ENCODE measurements at places on chromosomes 13 and 19.

DNA sequence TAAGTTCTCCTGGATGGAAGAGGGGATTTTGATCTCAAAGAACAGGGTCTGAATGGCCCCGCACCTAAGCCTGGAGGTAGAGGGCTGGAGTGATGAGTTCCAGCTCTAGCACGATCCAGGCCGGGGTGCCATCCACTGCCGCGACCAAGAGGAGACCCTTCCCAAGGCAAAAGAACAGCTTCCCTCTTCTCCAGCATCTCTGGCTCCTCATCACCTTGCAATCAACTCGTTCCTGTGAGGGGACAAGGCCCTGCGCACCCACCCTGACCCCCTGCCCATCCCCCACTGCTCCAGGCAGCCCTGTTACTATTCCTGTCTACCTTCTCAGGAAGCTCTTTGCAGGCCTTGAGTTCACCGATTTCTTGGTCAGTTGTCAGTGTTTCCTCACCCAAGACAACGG, 17.8 kb downstream of the COL4A1 start:
- no peak for DNase-seq
- H3K4me3 ChIP-seq: no peak overlapping the region
- no peaks in the 10 kb centered on the region for H3K27me3 ChIP-seq
- no peak overlapping the region for H3K27ac ChIP-seq

- H3K27me3 ChIP-seq: no peaks in the 10 kb centered on the region
- DNase-seq: no peak
Observed at GRCh38 chr19:46967578-46968032, 52.0 kb upstream of the NPAS1 start.

DNA sequence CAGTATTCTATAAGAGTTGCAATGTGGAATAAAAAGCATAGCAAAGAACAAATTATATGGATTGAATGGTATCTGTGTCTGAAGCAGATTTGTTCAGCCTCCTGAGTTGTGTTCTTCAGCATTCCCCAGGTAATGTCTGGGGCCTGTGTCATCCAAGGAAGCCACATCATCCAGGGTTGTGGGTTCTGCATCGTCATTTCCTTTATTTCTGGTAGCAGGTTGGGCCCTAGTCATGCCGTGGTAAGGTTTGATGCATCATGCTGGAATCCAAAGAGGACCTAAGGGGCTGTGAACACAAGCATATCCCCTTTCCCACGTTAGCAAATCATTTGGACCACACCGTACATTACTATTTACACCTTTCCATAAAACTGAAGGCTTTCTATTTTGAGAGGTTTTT, 131.0 kb upstream of the ZNF91 start:
- H3K27me3 ChIP-seq: no peaks in the 10 kb centered on the region
- no peak for DNase-seq
- H3K4me3 ChIP-seq: no peak overlapping the region
- H3K36me3 ChIP-seq: no peaks in the 10 kb centered on the region
- H3K4me1 ChIP-seq: no peaks in the 10 kb centered on the region
- no peak overlapping the region for H3K27ac ChIP-seq

GRCh38 chr19:12790628-12791344, 500 bp upstream of the JUNB start:
- DNase-seq: no peak
- H3K27me3 ChIP-seq: peaks cover 3% of the 10 kb centered on the region
- peak overlapping the region; percentile 60 for H3K4me3 ChIP-seq
- H3K36me3 ChIP-seq: no peaks in the 10 kb centered on the region
- no peak overlapping the region for H3K27ac ChIP-seq
- H3K4me1 ChIP-seq: peaks cover 21% of the 10 kb centered on the region

DNA sequence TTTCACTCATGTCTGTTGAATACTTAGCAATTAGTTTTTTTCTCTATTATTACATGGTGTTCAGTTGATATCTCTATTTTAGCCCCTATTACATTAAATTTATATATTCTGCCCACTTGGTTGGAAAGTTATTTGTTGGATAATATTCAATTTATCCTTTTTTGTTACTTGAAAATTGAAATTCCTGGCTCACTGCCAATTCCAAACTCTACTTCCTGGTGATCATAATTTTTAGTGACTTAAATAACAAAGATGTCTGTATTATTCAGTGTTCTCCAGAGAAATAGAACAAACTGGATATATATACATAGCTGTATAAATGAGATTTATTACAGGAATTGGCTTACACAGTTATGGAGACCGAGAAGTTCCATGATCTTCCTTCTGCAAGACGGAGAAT, 93.6 kb downstream of the GPC5 start:
- no peaks in the 10 kb centered on the region for H3K27me3 ChIP-seq
- no peaks in the 10 kb centered on the region for H3K4me1 ChIP-seq
- H3K4me3 ChIP-seq: no peak overlapping the region
- H3K27ac ChIP-seq: no peak overlapping the region
- no peak for DNase-seq

- no peak for DNase-seq
- H3K27ac ChIP-seq: no peak overlapping the region
- H3K36me3 ChIP-seq: no peaks in the 10 kb centered on the region
- H3K4me1 ChIP-seq: no peaks in the 10 kb centered on the region
- H3K4me3 ChIP-seq: no peak overlapping the region
- no peaks in the 10 kb centered on the region for H3K27me3 ChIP-seq
Observed at GRCh38 chr13:31020996-31021395, 88.5 kb downstream of the TEX26 start.

- no peaks in the 10 kb centered on the region for H3K36me3 ChIP-seq
- H3K27ac ChIP-seq: no peak overlapping the region
- DNase-seq: no peak
- H3K4me3 ChIP-seq: no peak overlapping the region
Observed at GRCh38 chr13:110593430-110594130, 21.8 kb upstream of the NAXD start.

DNA sequence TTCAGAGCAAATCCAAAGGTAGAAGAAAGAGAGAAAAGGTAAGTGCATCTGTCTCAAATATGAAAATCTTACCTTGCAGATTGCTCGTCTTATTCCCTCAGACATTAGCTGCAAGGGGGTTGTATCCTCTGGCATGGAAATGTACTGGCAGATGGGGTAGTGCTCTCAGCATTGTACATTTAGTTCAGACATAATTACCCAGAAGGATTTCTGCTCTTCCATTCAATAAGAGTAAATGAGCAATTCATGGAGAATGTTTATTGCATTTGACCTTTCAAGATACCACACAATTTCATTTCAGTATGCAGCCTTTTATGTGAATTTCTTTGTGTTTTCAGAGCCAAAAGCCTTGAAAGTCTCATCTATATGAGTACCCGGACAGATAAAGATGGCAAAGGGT, 63.8 kb downstream of the SCEL start:
- no peak overlapping the region for H3K27ac ChIP-seq
- H3K4me1 ChIP-seq: no peaks in the 10 kb centered on the region
- no peak overlapping the region for H3K4me3 ChIP-seq
- H3K27me3 ChIP-seq: no peaks in the 10 kb centered on the region
- H3K36me3 ChIP-seq: no peaks in the 10 kb centered on the region

GRCh38 chr19:35904311-35905068, 2.2 kb downstream of the HCST start:
- H3K4me3 ChIP-seq: no peak overlapping the region
- H3K36me3 ChIP-seq: no peaks in the 10 kb centered on the region
- peaks cover 10% of the 10 kb centered on the region for H3K27me3 ChIP-seq
- H3K4me1 ChIP-seq: peaks cover 18% of the 10 kb centered on the region

DNA sequence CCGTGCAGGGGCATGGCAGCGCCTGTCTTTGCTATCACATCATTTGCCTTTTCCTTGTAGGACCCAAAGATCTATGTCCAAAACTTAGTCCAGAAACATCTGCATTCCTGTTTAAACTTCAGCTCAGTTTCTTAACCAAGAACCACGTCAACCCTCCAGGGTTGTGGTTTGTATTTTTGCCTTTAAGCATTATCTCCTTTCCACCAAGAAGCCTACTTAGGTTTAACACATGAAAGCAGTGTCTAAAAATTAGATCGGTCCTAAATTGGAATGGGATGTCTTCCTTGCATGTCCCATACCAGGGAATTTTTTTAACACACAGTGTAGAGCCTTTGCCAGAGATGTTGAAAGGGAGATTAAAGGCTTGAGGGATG, 38.8 kb downstream of the DHRS12 start:
- H3K27ac ChIP-seq: no peak overlapping the region
- H3K4me1 ChIP-seq: peaks cover 5% of the 10 kb centered on the region
- peaks cover 34% of the 10 kb centered on the region for H3K36me3 ChIP-seq
- DNase-seq: no peak
- H3K4me3 ChIP-seq: no peak overlapping the region

- no peak overlapping the region for H3K4me3 ChIP-seq
- H3K27ac ChIP-seq: no peak overlapping the region
- DNase-seq: no peak
- H3K27me3 ChIP-seq: no peaks in the 10 kb centered on the region
Observed at GRCh38 chr13:79108914-79109643, 297.0 kb downstream of the RBM26 start.

GRCh38 chr13:105441051-105441750, 1094.3 kb downstream of the EFNB2 start:
- H3K27ac ChIP-seq: no peak overlapping the region
- no peaks in the 10 kb centered on the region for H3K4me1 ChIP-seq
- H3K4me3 ChIP-seq: no peak overlapping the region
- no peaks in the 10 kb centered on the region for H3K36me3 ChIP-seq
- H3K27me3 ChIP-seq: no peaks in the 10 kb centered on the region
- DNase-seq: no peak

GRCh38 chr19:38209671-38210457, 14.2 kb downstream of the DPF1 start:
- H3K4me1 ChIP-seq: peaks cover 43% of the 10 kb centered on the region
- peaks cover 22% of the 10 kb centered on the region for H3K36me3 ChIP-seq
- H3K27me3 ChIP-seq: no peaks in the 10 kb centered on the region
- peak; percentile 53 for DNase-seq
- H3K4me3 ChIP-seq: peak overlapping the region; percentile 45
- H3K27ac ChIP-seq: peak overlapping the region; percentile 84

- no peak overlapping the region for H3K27ac ChIP-seq
- H3K36me3 ChIP-seq: no peaks in the 10 kb centered on the region
- no peak for DNase-seq
- no peaks in the 10 kb centered on the region for H3K27me3 ChIP-seq
Observed at GRCh38 chr19:38978326-38978689, 2.8 kb upstream of the FBXO17 start.

GRCh38 chr19:2362970-2363300, 2.9 kb downstream of the TMPRSS9 start:
- no peak for DNase-seq
- H3K4me3 ChIP-seq: peak overlapping the region; percentile 6
- no peaks in the 10 kb centered on the region for H3K36me3 ChIP-seq
- no peak overlapping the region for H3K27ac ChIP-seq
- H3K4me1 ChIP-seq: no peaks in the 10 kb centered on the region

DNA sequence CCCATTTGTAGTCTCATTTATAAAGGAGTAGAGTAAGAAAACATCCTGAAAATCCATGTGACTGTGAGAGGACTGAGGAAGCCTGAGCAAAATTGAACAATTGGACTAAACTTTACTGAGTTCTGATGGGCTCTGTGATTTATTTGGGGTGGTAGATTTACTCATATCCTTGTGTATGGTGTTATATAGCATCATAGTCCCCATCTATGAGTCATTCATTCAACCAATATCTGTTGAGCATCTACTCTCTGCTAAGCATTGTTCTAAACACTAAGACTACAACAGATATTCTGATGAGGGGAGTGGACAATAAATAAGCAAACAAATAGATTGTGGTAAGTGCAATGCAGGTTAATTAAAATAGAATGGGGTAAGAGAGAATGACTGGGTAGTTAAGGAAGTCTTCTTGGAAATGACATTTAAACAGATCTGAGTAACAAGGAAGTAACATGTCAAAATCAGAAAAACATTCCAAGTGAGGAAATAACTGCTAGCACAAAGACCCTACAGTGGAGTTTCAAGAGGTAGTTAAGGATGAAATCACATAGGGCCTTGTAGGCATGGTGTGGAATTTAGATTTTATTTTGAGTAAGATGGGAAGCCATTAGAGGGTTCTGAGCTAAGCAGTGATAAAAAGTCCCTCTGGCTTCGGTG, 36.3 kb upstream of the MLNR start:
- no peaks in the 10 kb centered on the region for H3K27me3 ChIP-seq
- peaks cover 98% of the 10 kb centered on the region for H3K36me3 ChIP-seq
- H3K27ac ChIP-seq: no peak overlapping the region
- DNase-seq: no peak

DNA sequence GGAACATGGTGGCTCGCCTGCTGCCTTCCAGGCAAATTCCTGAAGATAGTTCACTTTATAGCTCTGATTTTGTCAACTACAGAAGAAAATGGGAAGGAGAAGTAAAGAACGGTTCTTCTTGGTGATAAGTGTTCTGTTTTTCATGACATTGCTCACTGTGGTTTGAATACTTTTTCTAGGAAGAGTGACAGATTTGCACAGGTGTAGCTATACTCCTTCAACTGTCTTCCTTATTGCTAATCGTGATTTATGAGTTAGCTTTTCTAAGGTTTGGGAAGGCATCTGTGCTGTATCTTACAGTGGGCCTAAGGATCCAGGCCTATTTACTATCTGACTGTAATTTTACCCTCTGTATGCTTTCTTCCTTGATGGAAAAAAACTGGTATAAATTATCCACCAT, 405.6 kb downstream of the NDFIP2 start:
- no peak overlapping the region for H3K4me3 ChIP-seq
- H3K27ac ChIP-seq: no peak overlapping the region
- no peaks in the 10 kb centered on the region for H3K27me3 ChIP-seq
- H3K36me3 ChIP-seq: no peaks in the 10 kb centered on the region
- peaks cover 7% of the 10 kb centered on the region for H3K4me1 ChIP-seq

DNA sequence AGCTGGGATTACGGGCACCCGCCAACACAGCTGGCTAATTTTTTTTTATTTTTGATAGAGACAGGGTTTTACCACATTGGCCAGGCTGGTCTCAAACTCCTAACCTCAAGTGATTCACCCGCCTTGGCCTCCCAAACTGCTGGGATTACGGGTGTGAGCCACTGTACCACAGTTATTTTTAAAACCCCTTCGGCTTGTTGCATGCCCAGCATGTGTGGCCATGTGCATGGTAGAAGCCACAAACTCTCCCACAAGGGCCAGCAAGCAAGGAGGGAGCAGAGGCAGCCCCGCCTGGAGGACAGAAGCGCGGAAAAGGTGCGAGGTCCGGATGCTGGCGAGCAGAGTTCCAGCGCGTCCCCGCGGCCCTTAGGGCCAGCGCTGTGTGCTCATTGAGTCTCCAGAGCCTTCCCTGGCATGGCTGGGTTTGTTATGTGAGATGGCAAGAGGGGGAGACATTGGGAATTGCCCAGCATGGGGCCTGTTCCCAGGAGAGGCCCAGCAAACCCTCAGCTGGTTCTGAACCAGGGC, 12.9 kb downstream of the THOP1 start:
- H3K4me1 ChIP-seq: no peaks in the 10 kb centered on the region
- H3K27ac ChIP-seq: no peak overlapping the region
- peaks cover 98% of the 10 kb centered on the region for H3K36me3 ChIP-seq
- no peak for DNase-seq
- H3K27me3 ChIP-seq: no peaks in the 10 kb centered on the region

DNA sequence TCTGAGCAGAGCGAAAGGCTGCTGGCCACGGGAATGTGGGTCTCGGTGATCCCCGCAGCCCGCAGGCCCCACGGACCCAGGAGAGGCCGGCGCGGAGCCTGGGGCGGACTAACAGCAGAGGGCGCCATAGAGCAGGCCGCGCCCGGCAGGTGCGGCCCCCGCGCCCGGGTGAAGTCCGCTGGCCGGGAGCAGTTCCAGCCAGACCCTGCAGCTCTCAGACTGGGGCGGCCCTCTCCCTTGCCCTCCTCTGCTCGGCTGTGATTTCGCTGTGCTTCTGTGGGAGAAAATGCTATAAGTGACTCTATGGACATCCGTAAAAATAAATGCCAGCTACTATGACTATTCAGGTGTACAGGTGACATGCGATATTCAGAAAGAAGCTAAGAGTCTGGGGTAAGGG, 37.7 kb downstream of the GSX1 start:
- H3K27ac ChIP-seq: no peak overlapping the region
- no peaks in the 10 kb centered on the region for H3K36me3 ChIP-seq
- H3K27me3 ChIP-seq: no peaks in the 10 kb centered on the region
- DNase-seq: peak; percentile 67
- H3K4me3 ChIP-seq: no peak overlapping the region

All from neuronal stem cell (in vitro differentiated cells).